Fibroblast of the aortic adventitia (primary cell): ENCODE measurements at places on chromosomes 4 and X. TPM values are rescaled to one million over a fixed set of nuclear protein-coding genes. Genes with fewer than 3 reads are reported as not detected.
A peak's percentile ranks its signal among the peaks of the same experiment; 100 is the strongest.

The C4orf51 gene
- total RNA-seq: not detected in 2 replicates

The CT45A5 gene
- not detected in 2 replicates for total RNA-seq

The SORCS2 gene
- total RNA-seq: 0.27 and 5.4 TPM in 2 replicates

The PCDH19 gene
- 0.09 TPM in 1 of 2 replicates, not detected in the other for total RNA-seq

DNA sequence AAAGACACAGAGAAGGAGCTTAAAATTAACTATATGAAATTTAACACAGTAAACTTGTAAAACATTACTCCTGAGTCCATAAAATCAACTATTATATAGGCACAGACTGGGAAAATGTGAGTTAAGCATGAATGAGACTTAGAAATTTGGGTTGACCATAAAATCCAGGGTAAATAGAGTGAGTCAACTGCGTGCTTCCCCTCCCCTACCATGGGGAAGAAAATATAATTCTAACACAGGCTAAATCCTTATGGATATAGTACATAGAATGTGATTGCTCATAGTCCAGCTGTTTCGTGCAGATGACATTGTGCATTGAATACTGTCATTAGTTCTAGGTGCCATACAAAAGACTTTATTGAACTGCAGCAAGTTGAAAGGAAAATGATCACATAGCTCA, 42.2 kb downstream of the KLHL5 start:
- no peak for DNase-seq

DNA sequence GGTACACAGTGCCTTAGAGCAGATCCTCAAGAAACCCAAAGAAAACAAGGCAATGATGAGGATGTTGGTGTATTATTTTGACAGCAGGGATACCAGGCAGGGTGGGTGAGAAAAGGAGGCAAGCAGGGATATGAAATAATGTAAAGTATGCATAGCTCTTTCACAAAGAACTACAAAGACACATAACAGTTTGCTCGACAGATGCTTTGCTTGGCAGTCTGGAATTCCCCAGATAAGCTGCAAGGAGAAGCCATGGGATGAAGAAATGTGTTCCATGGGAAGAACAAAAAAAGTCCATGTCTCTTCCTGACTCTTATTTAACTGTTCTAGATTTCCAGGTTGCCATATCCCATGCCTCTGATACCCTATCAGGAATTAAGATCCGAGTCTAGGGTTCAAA, 75.4 kb downstream of the FAM13A start:
- DNase-seq: no peak

DNA sequence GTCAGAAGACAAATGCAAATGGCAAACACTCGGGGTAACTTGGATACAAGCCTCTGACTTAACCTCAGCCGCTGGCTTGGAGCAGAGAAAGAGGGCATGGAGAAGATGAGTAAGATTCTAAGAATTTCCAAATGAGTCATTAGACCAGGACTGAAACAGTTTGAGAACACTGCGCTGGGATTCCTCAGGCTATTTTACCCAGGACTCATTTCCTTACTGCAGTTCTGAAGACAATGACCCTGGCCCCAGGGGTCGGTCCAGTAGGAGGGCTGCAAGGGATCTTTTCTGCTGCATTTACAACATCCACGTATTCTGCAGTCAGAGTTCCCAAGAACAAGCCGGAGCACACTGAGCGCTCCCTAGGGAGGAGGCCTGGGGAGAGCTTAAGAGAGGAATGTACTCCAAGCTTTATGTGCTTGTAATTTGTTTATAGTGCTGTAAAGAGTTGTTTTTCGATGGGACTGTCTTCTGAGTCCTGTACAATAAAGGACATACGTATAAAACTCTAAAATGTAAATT, 27.3 kb upstream of the SORBS2 start:
- DNase-seq: peak; percentile 95

The SSX3 gene
- not detected in 2 replicates for total RNA-seq

- DNase-seq: no peak
These were observed 401.9 kb downstream of the PDHA2 start for GRCh38 chr4:96241819-96242218.

The ARAF gene
- total RNA-seq: 9.2 and 20.9 TPM in 2 replicates

The ZDHHC15 gene
- 0.18 and 1.1 TPM in 2 replicates for total RNA-seq

The OPHN1 gene
- 5.6 and 9.4 TPM in 2 replicates for total RNA-seq

GRCh38 chrX:129823522-129823921, 20.2 kb downstream of the ZDHHC9 start:
- no peak for DNase-seq

DNA sequence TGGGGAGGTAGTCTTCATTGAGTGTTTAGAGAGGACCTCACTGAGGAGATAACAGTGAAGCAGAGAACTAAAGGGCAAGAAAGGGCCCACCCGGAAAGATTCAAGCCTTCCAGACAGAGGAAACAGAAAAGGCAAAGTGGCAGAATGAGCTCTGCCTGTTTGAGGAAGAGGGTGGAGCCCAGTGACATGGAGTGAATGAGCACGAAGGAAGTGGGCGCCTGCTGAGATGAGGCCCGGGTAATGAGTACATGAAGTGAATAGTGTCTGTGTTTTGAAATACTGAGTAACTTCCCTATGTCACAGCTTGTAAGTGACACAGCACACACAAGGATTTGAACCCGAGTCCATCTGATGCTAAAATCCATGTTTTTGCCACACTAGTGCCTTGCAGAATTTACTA, 32.5 kb upstream of the TLR2 start:
- DNase-seq: no peak

- DNase-seq: no peak
These were observed at the start of gene GBA3 for GRCh38 chr4:22692736-22693135. Gene GBA3 (plus strand): TSS chr4:22692937.

- peak; percentile 69 for DNase-seq
These were observed 57.8 kb upstream of the XAGE1B start for GRCh38 chrX:52574416-52575275.

DNA sequence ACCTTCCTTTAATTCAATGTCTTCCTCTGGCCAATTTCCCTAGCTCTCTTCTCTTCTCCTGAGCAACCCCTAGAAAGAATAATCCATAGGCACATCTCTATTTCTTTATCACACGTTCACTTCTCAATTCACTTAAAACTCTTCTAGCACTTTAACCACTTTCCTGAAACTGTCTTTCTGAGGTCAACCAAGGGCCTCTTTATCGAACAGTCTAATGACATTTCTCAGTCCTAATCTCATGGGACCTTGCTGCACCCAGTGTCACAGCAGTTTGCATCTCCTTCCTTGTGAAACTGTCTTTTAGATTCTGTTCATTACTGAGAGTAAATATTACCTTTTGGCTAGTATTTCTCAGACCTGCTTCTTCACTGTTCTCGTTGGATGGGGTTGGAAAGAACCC, 285.3 kb upstream of the RASGEF1B start:
- DNase-seq: no peak

The LNX1 gene
- 1.6 and 3.5 TPM in 2 replicates for total RNA-seq

DNA sequence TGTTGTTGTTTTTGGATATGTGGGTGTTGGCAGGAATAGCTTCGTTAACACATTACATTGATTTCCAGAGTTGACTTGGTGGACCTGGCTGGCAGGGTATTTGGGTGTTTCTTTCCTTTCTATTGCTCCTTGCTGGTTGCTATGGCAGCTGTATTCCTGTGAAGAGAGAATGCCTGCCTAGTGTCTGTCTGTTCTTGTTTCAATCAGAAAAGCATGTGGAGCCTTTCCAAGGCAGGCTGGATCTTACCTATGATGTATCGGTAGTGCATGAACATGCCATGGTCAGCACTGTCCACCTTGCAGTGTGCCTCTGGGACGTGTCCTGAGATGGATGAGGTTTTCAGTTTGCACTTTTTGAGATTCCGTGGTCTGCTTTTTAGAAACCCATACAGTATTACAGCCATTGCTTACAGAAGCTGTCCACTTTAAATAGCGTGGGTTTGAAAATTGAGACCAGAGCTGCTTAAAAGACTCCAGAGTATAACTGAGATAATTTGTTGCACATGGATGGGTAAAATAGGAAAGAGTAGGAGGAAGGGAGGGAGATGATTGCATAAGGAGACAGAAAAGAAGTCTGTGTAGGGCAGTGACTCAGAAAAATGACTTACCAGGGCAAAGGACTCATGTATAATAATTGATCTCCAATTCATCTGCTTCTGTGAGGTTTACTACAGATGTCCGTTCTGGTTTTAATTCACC, 20.0 kb upstream of the AADAT start:
- peak; percentile 51 for DNase-seq

DNA sequence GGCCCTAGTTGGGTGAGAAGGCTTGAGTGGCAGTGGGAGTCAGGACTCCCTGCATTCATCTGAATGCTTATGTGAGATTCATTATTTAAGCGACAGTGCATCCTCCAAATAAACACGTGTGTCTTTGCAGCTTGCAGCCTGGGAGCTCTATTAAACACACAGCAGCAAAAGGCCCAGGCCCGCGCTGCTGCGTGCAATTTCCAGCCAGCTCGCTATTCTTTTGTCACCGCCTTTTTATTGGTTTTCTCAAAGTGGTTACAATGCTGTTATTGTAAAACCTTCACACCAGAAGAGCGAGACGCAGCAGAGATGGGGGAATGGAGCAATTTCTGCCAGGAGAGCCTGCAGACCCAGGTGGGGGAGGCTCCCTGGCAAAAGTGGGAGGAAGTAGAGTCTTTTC, 252.5 kb downstream of the BCOR start:
- DNase-seq: no peak

DNA sequence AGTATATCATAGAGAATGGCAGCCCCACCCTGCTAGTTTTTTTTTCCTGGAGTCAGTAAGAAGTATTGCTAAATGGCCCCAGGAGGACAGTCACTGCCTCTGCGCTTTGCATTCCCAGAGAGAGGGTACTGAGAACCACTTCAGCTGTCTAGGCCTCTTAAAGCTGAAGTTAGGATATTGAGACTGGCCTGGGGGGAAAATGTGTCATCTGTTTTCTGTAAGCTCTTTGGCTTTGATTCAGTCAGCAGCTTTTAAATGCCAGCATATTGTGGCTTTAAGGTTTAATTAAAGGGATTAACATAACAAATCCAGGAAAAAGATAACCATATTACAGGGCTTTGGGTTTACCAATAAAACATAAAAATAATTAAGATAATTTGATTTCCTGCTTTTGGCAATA, 852.0 kb downstream of the PCDH18 start:
- no peak for DNase-seq

DNA sequence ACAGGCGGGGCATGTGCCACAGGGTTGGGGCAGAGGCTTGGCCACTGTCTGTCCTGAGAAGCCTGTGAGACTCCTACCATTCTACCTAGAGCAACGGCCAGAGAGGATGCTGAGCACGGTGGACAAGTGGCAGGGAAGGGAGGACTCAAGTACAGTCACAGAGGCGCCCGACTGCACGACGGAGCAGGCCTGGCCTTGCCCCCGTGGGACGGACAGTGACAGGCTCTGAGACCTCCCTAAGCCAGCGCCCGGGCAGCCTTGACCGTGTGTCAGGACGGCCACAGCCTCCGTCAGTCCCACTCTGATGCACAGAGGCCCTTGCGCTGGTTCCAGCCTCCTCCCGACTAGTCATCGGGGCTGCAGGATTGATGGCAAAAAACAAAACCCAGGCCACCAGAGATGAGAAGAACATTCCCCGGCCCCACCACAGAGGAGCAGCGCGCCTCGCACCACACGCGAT, 36.7 kb upstream of the MXD4 start:
- no peak for DNase-seq

DNA sequence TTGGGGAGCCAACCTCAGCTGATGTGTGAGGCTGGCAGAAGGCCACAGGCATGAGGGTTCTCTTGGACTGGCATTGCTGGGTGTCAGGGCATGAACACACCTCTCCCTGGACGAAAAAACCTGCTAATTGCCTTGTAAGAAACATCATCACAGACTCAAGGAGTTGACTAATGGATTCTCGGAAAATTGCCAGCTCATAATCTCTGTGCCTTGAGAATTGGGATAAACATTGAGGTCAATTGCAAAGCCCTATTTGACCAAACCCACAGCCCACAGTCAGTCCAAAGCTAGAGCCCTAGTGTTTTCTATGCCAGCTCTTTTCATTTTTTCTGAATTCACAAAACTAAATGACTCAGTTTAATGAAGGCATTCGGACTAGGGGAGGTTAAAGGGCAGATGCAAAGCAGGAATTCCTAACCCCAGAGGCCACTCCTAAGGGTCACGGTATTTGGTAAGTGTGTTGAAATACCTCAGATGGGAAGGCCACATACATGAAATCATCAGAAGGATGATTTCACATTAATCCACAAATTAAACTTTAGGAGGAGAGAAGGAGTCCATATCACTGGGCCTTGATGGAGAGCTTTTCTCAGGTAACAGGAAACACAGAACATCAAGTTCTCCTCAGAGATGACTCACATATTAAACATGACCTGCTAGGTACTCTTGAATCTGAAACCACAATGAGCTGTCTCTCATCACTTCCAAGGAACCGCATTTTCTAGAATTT, 39.0 kb upstream of the RASL11B start:
- peak; percentile 55 for DNase-seq

The RAB9B gene
- total RNA-seq: 1.9 and 2.6 TPM in 2 replicates

The AFP gene
- total RNA-seq: 0.90 TPM in 1 of 2 replicates, not detected in the other

DNA sequence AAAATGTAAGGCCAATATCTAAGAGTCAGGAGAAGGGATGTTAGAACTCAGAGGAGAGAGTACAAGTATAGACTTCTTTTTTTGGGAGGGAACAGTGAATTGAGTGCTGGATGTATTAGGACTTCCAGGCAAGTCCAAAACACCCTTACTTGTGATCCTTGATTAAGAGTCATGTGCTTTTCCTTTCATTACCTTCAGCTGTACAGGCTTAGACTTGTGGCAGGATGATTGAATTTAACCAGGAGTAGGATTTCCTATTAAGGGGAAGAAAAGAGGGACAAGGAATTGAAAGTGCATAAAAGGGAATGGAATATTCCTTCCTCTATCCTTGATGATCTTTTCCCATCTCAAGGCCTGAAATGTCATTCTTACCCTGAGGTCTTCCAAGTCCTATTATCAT, 606.7 kb downstream of the STIM2 start:
- DNase-seq: no peak

The PAGE3 gene
- total RNA-seq: not detected in 2 replicates

DNA sequence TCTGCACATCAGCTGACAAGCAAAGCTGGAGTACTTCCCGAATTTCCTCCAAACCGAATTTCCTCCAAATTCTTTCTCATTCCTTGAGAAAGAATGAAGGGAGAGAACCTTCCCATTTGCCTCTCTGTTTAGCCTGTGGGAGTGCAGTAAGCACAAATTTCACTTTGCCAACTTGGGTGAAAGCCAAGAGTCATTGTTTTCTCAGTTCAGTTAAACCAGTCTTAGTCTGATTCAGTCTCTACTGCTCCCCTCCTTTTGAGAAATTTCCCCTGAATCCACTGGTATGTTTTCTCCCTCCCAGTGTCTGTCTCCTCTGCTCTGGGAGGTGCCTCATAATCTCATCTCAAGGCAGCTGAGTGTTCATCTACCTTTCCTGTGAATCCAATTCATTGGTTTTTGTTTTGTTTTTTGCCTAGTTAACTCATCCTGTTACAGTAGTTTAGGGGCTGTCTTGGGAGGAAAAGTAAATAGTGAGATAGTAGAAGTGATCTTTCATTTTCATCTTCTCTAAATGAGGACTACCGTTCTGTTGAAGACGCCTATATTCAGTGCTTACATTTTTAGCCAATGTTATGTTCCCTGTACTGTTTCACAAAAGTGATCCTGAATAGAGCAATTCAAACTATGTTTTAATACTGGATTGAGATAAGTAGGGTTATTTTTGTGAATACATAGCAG, 49.0 kb downstream of the SYTL5 start:
- DNase-seq: peak; percentile 91
